ENCODE measurements at places on chromosomes 2 and 18. TPM values are rescaled to one million over a fixed set of nuclear protein-coding genes. Genes with fewer than 3 reads are reported as not detected.

Gene SP100
- total RNA-seq, result 28.0 TPM

Gene MROH2A
- not detected for total RNA-seq

DNA sequence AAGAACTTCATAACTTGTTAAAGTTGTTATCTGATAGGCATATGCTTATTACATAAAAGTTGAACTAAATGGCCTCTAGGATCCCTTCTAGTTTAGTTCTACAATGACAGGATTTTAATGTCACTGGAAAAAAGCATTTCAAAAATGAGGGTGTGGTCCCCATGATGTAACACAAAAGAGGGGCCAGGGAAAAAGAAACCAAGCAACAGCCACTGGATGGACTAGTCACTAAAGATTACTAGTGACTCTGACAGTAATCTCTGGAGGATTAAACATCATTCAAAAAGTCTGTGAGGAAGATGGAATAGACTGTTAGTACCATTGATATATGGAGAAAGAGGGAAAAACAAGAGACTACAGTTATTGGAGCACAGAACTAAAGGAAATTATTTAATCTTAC lies 22.6 kb downstream of the SEPTIN10 start:
- no peak for DNase-seq

Gene CABLES1
- 1.2 TPM for total RNA-seq

Gene SERPINB2
- not detected for total RNA-seq

GRCh38 chr2:58633613-58634365 lies 392.7 kb upstream of the FANCL start:
- DNase-seq, result no peak

Gene ALPI
- not detected for total RNA-seq

- DNase-seq, result no peak
These were observed 32.8 kb upstream of the ZNF396 start for GRCh38 chr18:35409911-35410310.

- DNase-seq, result no peak
These were observed 5.2 kb downstream of the TTC39C start for GRCh38 chr18:24019641-24020331.

Gene APCDD1
- 47.0 TPM for total RNA-seq

DNA sequence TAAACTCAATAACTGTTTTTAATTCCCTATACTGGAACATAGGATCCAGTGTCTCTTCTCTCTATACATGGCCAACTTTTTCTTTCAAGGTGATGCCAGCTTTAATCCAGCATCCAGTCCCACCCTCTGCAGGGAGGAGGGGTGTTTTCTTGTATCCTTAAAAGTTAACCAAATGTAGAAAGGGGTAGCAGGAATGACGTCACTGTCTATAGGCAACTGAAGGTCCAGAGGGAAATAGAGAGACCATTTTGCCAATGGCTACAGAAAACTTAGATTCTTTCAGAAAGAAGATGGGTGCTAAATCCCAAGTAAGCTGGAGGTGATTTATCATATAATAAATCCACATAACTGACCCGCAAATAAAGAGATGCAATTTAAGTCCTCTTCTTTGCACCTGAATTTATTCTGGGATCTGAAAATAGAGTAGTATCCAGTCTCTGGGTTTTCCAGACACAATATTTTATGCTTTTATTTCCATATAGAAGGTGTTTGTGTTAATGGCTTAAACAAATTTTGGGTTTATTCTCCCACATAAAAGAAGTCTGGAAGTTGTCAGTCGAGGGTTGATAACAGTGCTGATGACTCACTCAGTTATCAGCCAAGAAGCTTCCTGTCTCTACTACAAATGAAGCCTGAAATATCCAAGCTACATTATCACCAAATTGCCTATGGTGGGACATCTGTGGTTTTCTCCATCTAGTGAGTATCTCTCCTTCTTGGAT lies 5.7 kb upstream of the DNER start:
- DNase-seq, result no peak

GRCh38 chr2:68436270-68436669 lies 30.8 kb downstream of the FBXO48 start:
- DNase-seq, result no peak

DNA sequence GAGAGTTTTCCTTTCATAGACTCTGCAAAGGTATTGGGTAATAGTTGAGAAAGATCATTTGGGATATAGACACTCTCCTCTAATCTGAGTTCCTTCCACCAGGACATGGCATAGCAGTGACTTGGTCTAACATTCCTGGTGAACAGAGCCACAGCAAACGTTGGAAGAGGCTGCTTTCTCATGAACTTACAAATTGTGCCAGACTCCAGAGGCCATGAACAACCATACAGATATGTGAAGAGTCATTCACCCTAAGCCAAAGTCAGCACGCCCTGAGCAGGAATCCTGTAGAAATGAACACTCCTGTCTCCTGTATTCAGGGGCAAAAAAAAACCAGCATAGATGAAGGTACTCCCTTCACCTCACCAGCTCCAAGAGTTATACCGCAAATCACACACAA lies 152.8 kb downstream of the TMEM18 start:
- no peak for DNase-seq

GRCh38 chr18:11095674-11096293 lies 53.6 kb downstream of the PIEZO2 start:
- DNase-seq, result no peak

DNA sequence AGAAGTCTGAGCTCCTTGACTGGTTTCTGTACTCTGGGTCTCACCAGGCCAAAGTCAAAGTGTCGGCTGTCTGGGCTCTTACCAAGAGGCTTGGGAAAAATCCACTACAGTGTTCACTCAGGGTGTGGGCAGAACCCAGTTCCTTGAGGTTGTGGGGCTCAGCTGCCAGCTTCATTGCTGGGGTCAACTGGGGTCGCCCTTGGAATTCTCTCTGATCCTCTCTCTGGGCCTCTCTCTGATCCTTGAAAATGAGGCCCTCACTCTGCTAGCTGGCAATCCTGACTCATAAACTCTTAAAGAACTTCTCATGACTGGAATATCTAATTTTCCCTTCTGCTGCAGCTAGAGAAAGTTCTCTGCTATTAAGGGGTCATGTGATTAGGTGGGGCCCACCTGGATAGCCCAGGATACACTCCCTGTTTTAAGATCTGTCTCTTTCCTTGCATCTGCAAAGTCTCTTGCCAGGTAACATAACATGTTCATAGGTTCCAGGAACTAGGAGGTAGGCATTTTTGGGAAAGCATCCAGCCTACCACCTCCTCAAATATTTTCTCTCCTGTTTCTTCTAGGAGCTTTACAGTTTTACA lies 66.3 kb downstream of the SP110 start:
- no peak for DNase-seq

DNA sequence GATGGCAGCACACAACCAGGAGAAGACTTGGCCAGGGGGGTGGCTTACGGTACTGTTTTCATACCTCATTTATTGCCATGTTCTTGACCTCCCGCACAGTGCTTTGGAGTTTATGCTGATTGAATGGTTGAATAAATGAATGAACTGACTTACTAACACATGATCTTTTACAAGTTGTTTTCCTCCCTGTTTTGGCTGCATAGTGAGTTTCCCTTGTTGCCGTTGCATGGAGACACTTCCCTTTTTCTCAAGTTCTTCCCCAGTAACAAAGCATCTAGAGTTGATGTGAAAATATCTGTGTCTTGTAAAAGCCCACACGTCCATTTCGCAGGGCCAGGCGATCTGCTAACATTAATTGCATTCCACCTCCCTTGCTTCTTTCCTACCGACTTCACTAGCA lies 35.7 kb upstream of the RAB1A start:
- DNase-seq, result no peak

Gene NEDD4L
- 23.2 TPM for total RNA-seq

DNA sequence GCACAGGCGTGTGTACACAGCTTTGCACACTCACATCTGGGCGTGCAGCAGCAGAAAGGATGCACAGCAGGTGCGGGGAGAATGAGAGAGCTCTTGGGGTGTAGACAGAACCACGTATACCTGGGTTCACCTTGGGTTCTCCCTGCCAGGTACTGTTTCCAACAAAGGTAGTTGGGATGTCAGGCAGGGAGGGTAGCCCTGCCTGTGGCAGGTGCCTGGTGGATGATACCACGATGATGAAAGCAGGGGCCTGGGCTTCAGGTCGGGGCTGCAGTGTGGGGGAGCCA lies 6.5 kb upstream of the ARID5A start:
- DNase-seq, result no peak

GRCh38 chr2:117714745-117715417 lies 99.6 kb upstream of the DDX18 start:
- DNase-seq, result no peak

DNA sequence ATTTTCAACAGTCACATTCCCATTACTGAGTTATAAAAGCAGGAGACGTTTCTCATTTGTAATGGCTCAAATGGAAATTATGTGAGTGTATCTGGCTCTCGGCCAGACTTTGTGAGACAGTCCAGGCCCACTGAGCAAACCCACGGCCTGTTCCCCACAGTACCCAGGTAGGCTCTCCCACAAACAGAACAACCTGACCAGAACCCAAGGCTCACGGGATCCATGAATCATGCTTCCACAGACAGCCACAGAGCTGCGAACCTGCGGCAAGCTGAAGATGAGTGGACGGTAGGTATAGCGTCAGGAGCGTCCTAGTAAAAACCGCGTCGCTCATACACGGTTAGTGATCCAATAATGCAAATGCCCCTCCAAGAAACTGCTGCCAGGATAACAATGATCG lies 34.2 kb downstream of the NDUFA10 start:
- no peak for DNase-seq

Gene PLCD4
- 47.9 TPM for total RNA-seq

Gene TMEM247
- not detected for total RNA-seq

GRCh38 chr2:6417050-6417449 lies 448.7 kb downstream of the CMPK2 start:
- no peak for DNase-seq

Gene MYL1
- 3,329 TPM for total RNA-seq

GRCh38 chr18:62710417-62710816 lies 4.9 kb upstream of the PHLPP1 start:
- no peak for DNase-seq

GRCh38 chr2:54722641-54723040 lies 821 bp upstream of the EML6 start:
- DNase-seq, result no peak

DNA sequence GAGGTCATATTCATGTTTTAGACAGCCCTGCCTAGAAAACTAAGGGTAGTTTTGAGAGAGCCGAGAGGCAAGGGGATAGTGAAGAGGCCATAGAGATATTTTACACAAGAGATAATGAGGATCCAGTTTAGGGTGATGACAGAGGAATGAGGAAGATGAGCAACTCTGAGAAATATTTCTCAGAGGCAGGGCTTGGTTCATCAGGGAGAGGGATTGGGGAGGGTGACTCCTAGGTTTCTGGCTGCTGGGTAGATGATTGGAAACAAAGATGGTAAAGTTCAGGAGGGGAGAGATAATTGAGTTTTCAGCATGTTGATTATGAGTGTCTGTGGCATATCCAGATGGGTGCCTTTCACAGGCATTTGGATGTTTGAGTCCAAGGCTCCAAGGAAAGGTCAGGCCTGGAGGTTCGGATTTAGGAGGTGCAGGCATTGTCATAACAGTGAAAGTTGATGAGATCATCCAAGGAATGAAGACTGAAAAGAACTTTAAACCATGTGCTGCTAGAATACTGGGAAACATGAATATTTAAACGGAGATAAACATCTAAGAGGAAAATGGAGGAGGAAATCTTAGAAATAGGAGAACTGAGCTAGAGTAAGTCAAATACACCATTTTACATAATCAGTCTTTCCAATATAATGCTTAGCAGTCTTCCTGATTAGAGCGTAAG lies 7.4 kb downstream of the MYL12B start:
- no peak for DNase-seq

DNA sequence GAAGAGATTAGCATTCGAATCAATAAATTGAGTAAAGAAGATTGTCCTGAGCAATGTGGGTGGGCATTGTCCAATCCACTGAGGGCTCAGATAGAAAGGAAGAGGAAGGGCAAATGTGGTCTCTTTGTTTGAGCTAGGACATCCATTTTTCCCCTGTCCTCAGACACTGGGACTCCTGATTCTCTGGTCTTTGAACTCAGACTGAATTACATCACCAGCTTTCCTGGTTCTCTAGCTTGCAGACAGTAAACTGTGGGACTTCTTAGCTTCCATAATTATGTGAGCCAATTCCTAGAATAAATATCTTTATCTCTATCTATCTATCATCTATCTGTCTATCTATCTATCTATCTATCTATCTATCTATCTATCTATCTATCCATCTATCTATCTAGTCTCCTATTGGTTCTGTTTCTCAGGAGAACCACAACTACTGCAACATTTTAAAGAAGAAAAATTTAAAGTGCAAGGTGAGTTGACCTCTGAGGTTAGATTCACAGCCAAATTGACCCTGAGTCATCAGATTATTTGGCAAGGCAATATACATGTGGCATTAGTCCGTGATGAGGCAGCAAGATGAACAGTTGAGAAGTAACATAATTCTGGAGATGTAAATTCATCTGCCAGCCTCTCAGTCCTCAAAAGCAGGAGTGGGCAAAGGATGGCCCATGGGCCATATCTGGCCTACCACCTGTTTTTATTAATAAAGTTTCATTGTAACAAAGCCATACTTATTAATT lies 191.4 kb downstream of the PDE11A start:
- no peak for DNase-seq

DNA sequence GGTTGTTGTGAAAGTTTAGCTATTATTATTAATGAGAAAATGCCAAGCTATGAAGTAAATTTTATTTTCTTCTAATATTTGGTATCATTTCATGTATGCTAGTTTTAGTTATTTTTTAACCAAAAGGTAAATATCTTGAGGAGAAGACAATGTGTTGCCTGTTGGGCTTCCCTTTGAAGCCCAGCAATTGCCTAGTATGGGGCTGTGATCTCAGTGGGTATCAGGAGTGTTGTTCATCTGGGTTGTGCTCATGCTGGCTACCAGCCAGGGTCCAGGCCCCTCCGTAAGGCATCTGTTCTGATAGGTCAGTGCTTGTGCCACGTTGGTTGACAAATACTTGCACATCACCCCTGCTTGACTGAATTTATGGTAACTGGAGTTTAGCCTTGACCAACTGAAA lies 38.0 kb upstream of the DARS1 start:
- no peak for DNase-seq

All from psoas muscle (tissue), 8 donors.